Fibroblast of upper back skin (primary cell): ENCODE measurements at places on chromosomes 12 and 14.

DNA sequence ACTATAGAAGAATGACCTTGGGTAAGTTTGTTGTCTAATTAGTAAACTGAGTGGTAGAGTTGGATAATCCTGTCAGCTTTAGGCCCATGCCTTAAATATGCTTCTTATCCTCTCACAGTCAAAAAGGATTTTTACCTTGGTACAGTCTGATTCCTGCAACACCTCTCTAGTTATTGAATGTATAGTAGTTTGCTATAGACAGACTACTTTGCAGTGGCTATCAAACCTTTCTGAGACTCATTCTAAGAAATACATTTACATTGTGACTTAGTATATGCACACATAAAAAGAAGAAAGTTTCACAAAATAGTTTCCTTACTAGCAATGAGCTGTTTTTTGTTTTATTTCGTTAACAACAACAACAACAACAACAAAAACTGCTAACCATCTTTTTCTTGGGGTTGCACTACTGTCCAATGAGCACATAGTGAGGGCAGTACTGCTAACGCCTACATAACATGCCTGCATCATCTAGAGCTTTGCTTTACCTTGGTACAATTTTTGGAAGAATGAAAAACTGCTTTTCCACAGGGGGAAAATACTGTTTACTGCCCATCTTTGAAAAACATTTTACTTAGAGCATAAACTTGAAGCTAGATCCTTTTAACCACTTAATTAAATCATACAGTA lies 28.5 kb downstream of the WNK1 start:
- no peak for DNase-seq

DNA sequence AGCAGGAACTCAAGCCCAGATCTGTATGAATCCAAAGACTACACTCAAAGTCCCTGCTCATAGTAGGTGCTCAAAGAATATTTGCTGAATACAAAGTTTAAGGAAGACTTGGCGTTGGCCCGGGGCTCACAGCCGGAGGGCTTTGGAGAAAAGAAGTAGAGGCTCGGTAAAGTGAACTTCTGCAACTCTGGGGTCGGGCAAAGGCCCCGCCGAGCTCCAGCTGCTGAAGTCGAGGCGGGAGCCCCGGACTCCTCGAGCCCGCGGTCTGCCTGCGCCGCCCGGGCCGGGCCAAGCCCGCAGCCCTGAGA lies 335 bp downstream of the GCN1 start:
- no peak for DNase-seq

GRCh38 chr14:75236901-75237419 lies 41.7 kb upstream of the FOS start:
- no peak for DNase-seq

GRCh38 chr12:130669205-130669557 lies 46.9 kb downstream of the RIMBP2 start:
- DNase-seq, result no peak

GRCh38 chr14:73323896-73324399 lies 86.6 kb downstream of the PAPLN start:
- DNase-seq, result no peak

- peak; percentile 38 for DNase-seq
Observed at GRCh38 chr14:85279407-85279806, 250.5 kb upstream of the FLRT2 start.

GRCh38 chr12:98698603-98699463 lies 53.7 kb downstream of the APAF1 start:
- peak; percentile 31 for DNase-seq

- peak; percentile 21 for DNase-seq
Observed at GRCh38 chr12:69676257-69677012, 22.7 kb downstream of the BEST3 start.

DNA sequence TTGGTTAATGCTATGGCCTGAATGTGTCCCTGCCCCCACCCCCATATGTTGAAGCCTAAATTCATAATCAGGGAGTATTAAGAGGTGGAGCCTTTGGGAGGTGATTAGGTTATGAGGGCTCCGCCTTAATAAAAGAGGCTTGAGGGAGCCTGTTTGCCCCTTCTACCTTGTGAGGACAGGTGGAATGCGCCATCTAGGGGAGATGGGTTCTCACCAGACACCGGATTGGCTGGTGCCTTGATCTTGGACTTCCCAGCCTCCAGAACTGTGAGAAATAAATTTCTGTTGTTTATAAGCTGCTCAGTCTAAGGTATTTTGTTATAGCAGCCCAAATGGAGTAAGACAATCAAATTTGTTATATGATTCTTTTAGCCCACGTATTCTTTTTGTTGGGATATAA lies 148.3 kb downstream of the PTCSC3 start:
- DNase-seq, result no peak

- peak; percentile 25 for DNase-seq
Observed at GRCh38 chr14:89924268-89924667, 30.3 kb downstream of the EFCAB11 start.
